ENCODE measurements at places on chromosomes 5 and 9. TPM values are rescaled to one million over a fixed set of nuclear protein-coding genes. Genes with fewer than 3 reads are reported as not detected.

- H3K4me1 ChIP-seq: no peaks in the 10 kb centered on the region
- no peak overlapping the region for H3K27ac ChIP-seq
- H3K4me3 ChIP-seq: no peak overlapping the region
Measured at GRCh38 chr5:82952326-82952725, 124.9 kb downstream of the TMEM167A start.

GRCh38 chr5:136016945-136017530 is 11.8 kb upstream of the TGFBI start:
- no peak overlapping the region for H3K4me3 ChIP-seq
- no peak overlapping the region for H3K27ac ChIP-seq
- H3K4me1 ChIP-seq: no peaks in the 10 kb centered on the region
- H3K27me3 ChIP-seq: no peaks in the 10 kb centered on the region
- DNase-seq: no peak

DNA sequence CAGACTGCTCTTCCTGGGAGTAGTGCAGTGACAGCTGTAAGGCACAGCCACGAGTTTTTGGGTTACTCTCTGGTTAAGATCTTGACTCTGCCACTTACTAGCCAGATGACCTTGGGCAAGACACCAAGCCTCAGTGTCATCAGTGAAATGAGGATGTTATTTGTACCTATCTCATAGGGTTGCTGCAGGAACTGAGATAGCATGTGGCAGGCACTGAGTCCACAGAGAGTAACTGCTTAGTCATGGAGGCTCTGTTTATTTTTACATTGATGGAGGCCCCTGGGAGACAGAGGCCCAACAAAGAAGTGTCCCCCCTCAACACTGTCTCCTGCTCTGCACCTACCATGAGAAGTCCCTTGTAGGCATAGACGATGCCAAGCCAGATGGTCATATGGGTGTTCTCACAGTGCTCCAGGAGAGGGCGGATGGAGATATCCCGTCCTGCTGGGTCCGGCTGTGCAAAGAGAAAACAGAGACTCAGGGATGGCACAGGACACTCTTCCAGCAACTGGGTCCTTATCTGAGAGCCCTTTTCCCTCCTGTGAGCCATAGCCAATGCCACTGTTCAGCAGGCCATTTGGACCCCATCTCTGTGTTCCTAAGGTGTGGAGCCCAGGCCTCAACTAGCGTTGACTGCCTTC is 55.4 kb upstream of the TBC1D2 start:
- H3K4me3 ChIP-seq: no peak overlapping the region
- DNase-seq: no peak
- H3K4me1 ChIP-seq: no peaks in the 10 kb centered on the region
- no peaks in the 10 kb centered on the region for H3K36me3 ChIP-seq

ZBTB34 gene
- total RNA-seq: 10.4 TPM

TYRP1 gene
- total RNA-seq: 2.5 TPM

Measured in Peyer's patch (tissue), 4 donors.